Foreskin melanocyte (primary cell): ENCODE measurements at places on chromosomes 4 and X.
A peak's percentile ranks its signal among the peaks of the same experiment; 100 is the strongest.

DNA sequence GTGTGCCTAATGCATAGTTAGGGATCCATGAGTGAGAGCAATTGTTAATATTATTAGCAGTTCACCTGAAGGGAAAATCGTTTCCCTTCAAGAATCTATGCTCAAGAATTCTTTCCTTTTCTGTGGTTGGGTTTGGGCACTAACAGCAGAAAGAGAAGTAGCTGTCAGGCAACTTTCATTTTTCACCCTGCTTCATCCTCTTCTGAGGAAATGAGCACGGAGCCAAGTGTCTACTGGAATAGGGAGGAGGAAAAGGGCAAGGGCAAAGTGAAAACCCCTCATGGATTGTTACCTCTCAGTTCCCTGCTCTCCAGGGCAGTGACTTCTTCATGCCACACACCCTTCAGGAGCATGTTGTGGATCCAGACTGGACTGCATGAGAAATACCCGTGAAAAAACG is 2.6 kb upstream of the HPGDS start:
- no peak for DNase-seq

DNA sequence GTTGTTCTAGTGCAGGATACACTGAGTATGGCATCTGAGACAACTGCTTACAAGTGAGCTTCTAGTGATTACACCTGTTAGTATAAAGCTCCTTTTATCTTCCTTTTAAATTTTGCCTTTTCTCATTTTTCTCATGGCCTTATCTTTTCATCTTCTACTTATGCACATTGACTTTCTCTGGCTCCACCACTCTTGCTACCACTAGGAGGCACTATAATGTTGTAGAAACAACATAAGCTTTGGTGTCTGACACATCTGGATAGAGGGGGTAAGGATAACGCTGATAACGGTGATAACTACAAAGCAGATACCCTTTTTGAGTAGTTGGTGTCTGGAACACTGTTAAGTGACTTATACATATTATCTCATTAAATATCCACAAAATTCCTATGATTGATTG is 187.4 kb upstream of the TEX13C start:
- no peak for DNase-seq

DNA sequence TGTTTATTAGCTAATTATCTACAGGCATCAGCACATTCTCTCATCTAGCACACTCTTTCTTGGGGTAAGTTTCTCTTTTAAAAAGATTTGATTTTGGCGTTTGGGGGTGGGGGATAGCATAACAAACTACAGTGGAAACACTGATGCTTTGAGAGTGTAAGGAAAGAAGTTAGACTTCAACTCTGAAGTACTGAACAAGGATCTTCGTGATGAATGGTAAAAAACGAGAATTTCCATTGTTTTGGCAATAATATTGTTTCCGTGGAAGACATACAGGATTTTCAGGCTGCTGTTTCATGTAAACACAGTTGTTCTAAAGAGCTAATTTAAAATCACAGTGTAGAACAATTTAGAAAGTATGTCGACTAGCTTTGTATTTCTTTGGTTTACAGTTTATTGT is 451 bp downstream of the LPAR4 start:
- no peak for DNase-seq

- DNase-seq: no peak
These were observed 506.7 kb downstream of the PCDH18 start for GRCh38 chr4:137025484-137026059.

- DNase-seq: no peak
These were observed 24.1 kb downstream of the PDLIM5 start for GRCh38 chr4:94475794-94476193.

GRCh38 chr4:138205531-138206233 is 36.5 kb downstream of the SLC7A11 start:
- DNase-seq: no peak

- DNase-seq: no peak
These were observed 221.5 kb upstream of the CXCL13 start for GRCh38 chr4:77384094-77384493.

DNA sequence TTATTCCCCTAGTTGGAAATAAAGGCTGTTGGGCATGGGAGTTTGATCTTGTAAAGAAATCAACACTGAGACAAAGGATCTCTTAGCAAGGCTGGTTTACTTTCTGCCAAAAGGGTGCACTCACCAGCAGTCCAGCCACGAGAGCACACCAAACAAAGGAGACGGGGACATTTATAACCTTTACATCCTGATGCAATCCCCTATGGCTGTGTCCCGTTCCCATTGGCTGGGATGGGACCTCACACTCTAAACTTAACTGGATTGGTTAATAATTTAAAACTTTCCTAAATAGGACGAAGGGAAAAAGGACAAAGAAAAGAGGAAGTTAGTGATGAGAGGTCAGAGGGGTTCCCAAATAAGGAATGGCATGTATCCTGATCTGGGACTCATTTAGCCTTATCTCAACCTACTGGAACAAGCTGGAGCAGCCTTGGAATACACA is 17.9 kb downstream of the METAP1 start:
- no peak for DNase-seq

- no peak for DNase-seq
These were observed 234.0 kb downstream of the SPOCK3 start for GRCh38 chr4:167000141-167000852.

DNA sequence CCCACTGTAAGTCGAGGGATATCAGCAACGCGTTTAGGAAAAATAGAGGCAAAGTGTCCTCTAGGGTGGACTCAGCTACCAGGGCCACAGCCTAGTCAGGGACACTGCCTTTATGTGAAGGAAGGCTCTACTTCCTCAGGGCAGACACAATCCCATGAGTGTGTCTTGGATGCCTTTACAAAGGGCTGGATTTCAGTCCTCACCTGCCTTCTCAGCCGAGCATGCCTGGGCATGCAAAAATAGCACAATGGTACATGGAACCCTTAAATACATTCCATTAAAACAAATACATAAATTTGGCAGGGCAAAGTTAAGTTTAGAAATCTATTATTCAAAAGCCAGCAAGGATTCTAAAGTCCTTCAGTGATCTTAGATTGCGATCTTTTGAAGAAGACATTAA is 51.1 kb downstream of the DMD start:
- no peak for DNase-seq

DNA sequence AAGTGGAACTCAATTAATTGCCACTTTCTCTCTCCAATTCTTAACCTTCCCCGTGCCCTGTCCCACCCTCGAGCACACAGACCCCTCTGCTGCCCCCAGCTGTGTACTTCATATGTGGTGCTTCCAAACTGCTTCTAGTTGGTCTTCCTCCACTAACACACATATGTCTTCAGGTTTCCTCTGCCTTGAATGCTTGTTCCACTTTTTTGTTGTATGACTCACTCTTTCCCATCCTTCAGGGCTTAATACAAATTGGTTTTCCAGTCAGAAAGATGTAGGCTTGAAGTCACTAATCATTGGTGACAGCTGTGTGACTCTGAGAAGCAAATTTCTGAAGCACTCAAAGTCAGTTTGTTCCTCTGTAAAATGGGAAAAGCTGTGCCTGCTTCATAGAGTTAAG is 30.6 kb downstream of the TRIM2 start:
- no peak for DNase-seq

DNA sequence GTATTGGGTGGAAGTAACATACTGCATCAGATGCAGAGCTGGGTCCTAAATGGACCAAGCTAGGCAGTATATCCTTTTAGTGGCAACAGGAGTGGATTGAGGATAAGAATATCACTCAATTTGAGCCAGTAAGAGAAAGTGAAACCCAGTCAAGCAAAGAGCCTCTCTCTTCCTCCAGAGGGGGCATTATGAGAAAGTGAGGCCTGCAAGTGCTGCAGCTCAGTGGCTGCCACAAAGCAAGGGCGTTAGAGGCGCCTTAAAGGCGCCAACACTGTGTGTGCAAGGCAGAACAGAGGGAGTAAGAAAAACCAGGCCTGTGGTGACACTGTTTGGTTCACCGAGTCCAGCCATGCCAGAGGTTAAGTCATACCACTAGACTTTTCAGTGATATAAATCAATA is 17.5 kb downstream of the STX18 start:
- DNase-seq: no peak

DNA sequence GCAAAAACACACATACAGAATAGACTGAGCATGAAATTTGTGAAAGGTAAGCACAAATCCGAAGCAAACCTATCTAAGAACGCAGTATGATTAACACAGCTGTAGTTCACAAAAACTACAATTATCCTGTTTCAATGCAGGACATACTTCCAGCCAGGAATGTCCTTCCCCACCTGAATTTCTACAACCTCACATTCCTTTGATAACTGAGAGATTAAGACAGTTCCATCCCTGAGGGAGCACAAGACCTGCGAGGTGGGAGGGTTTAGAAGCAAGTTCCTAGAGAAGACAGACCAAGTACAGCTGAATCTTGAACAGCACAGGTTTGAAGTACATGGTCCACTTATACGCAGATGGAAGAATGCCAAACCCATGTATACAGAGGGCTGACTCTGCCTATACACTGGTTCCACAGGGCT is 10.6 kb downstream of the ABCG2 start:
- no peak for DNase-seq

DNA sequence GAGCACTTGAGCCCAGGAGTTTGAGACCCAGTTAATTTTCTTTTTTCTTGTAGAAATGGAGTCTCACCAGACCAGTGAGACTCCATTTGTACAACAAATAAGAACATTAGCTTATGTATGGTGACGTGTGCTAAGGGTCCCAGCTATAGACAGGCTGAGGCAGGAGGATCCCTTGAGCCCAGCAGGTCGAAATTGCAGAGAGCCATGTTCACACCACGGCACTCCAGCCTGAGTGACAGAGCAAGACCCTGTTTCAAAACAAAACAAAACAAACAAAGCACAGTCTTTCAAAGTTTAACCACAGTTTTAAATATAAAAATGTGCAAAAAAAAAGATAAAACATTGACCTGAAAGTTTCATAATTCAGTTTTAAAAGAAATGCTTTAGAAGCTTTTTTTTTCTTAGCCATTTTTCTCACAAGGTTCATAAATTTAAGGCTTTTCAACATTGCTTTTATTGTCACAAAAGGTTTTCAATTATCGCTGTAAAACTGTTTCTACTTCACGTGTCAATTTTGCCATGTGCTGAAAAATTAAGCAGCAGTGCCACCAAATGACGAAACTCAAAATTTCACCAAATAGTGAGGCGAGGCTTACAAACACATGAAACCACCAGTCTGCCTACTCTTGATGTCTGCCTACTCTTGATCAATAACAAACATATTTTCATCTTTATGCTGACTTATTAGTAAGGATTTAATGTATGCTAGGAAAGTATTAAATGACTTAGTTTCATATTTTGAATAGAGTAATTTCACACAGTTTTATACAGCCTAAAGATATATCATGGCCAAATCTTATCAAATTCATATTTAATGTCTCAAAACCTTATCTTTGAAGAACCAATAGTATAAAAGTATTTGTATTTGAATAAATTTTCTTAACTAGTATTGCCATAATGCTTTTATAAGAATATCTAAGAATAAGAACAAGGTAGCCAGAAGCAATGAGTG is 126.3 kb downstream of the NEK1 start:
- peak; percentile 59 for DNase-seq

DNA sequence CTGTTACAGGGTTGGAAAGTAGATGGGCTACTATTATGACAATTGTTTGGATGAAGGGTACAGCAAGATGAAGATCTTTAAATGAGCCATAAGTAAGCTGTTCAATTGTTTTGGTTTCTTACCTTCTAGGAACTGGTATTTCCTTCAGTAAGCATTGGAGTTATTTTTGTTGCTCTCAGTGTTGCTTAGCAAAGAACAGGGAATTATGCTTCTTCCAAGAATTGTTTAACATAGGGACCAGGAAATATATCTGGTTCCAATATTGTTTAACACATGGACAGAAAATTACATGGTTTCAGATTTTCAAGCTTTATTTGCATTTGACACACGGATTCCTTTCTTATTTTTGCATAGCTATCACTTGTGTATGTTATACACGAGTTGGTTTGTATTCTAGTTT is 1999.0 kb downstream of the ARAP2 start:
- DNase-seq: no peak

- DNase-seq: no peak
These were observed 227.3 kb upstream of the TET2 start for GRCh38 chr4:104919406-104919805.

DNA sequence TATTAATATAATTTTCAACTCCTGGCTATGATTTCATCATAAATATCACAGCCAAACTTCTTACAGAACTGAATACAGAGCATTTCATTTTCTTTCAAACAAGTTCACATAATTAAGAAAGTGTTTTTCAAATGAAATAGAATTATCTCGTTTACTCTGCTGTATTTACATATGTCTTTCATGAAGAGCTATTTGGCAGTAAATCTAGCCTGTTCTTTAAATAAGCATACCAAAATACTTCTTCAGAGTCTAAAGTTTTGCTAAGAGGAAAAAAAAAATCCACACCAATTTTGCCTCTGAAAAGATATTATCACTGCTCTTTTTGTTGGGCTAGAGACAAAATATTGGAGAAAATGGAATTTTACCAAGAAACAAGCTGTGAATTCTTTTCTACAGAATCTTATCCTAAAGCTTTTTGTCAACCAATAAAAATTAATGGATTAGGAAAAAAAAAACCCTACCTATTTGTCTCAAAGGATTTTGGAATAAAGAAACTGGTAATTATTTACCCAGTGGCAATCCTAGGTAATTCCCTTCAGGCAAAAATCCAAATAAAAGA is 287.9 kb upstream of the NR3C2 start:
- no peak for DNase-seq

GRCh38 chrX:134911348-134911747 is 79.4 kb upstream of the SMIM10 start:
- DNase-seq: no peak

- DNase-seq: no peak
These were observed 499.6 kb downstream of the PPARGC1A start for GRCh38 chr4:23390246-23390645.

- peak; percentile 16 for DNase-seq
These were observed 130.1 kb downstream of the KLHL34 start for GRCh38 chrX:21528076-21528475.

DNA sequence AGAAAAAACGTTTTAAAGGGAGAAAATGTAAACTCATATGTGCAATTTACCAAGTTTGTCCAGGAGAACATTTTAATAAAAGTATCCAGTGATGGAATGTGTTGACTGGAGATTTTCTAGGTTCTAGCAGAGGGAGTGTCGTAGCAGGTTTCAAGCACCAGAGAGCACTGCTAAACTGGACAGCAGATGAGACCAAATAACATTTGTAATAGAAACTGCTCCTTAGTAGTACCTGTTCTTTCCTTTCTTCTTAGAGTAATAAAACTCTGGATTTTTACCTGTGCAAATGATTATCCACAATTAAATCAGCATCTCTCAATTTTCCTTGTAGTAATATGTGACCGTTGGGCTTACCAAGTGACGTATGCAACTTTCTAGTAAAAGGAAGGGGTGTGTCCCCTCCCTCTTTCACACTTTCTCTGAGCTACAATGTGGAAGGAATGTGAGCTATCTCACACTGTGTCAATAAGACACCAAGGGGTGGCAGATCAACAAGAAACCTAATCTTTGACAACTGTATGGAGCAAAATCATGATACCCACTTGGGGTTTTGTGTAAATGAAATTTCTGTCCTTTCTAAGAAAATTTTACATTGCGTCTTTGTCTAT is 9.5 kb downstream of the HPGDS start:
- no peak for DNase-seq

DNA sequence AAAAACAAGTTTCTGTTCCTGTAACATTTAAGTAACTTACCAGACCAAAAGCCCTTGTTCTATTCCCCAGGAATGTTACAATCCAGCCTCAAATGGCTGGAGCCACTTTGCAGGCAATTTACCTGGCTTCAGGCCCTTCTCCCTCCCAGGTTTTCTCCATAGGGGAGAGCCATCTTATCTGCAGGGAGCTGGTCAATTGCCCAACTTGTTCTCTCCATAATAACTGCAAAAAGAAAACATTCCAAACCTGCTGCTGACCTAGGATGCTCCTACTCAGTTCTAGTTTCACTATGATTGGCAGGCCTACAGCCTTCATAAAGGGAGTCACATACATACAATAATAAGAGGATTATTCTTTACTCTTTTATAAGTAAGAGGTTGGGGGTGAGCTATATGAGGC is 670.7 kb downstream of the PCDH7 start:
- DNase-seq: no peak
